Hematopoietic multipotent progenitor cell (in vitro differentiated cells): ENCODE measurements at places on chromosomes 1 and 21.

- no peak for DNase-seq
Observed at GRCh38 chr1:223224465-223224864, 81.4 kb upstream of the TLR5 start.

GRCh38 chr1:185969028-185969427, 234.8 kb downstream of the HMCN1 start:
- DNase-seq = no peak

- peak; percentile 55 for DNase-seq
Observed at GRCh38 chr1:10960411-10961299, 51.8 kb upstream of the TARDBP start.

DNA sequence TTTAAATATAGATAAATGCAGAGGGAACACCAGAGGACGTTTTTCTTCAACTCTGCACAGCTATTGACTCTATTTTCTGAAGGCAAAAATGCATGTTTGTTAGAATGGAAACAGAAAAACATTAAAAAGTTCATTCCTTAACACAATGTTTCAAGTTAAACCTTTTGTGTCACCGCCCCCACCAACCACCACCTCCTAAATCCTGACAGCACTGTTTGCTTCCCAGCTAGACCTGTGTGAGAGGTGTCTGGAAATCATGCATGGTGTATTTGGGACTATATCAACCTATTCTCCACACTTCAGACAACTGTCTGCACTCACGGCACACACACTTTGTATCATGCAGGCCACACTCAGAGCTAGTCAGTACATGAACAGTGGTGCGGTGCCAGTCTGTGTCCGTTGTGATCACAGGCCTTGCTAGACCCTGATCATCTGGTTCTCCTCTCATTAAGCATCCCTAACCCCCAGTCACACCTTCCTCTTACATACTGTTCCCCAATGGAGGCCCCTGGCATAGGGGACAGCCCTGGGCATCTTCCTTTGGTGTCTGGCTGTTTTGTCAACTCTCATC, 123.8 kb downstream of the ZZZ3 start:
- no peak for DNase-seq

GRCh38 chr1:169456029-169456428, 28.8 kb upstream of the CCDC181 start:
- no peak for DNase-seq
